A549 treated with AZD2906 at 1 μM for 4 hours (cell line): ENCODE measurements at places on chromosomes 16 and 17. TPM values are rescaled to one million over a fixed set of nuclear protein-coding genes. Genes with fewer than 3 reads are reported as not detected.

Gene CFAP97D1
- 0.01 to 0.03 TPM (median 0.02 TPM) in 3 of 5 replicates, not detected in the others for total RNA-seq

Gene ABCA6
- total RNA-seq: 0.05 to 0.06 TPM in 2 of 5 replicates, not detected in the others

Gene CCDC200
- total RNA-seq: not detected in 5 replicates

Gene IL34
- total RNA-seq: 0.26 to 0.63 TPM (median 0.52 TPM) in 5 replicates

Gene PRR35
- 0.08 to 0.28 TPM (median 0.26 TPM) in 5 replicates for total RNA-seq

Gene KRTAP3-2
- total RNA-seq: 0.20 to 0.57 TPM (median 0.29 TPM) in 5 replicates
